Spinal cord (tissue), 10 donors: ENCODE measurements at places on chromosomes 3 and 15. TPM values are rescaled to one million over a fixed set of nuclear protein-coding genes. Genes with fewer than 3 reads are reported as not detected.

The OXTR gene
- total RNA-seq: 3.1 TPM

The PYGO1 gene
- 29.3 TPM for total RNA-seq

The TARS3 gene
- 38.7 TPM for total RNA-seq

- no peaks in the 10 kb centered on the region for H3K27me3 ChIP-seq
- H3K4me1 ChIP-seq: no peaks in the 10 kb centered on the region
- H3K4me3 ChIP-seq: no peak overlapping the region
- DNase-seq: no peak
Observed at GRCh38 chr3:152151216-152151876, 117.4 kb upstream of the MBNL1 start.

DNA sequence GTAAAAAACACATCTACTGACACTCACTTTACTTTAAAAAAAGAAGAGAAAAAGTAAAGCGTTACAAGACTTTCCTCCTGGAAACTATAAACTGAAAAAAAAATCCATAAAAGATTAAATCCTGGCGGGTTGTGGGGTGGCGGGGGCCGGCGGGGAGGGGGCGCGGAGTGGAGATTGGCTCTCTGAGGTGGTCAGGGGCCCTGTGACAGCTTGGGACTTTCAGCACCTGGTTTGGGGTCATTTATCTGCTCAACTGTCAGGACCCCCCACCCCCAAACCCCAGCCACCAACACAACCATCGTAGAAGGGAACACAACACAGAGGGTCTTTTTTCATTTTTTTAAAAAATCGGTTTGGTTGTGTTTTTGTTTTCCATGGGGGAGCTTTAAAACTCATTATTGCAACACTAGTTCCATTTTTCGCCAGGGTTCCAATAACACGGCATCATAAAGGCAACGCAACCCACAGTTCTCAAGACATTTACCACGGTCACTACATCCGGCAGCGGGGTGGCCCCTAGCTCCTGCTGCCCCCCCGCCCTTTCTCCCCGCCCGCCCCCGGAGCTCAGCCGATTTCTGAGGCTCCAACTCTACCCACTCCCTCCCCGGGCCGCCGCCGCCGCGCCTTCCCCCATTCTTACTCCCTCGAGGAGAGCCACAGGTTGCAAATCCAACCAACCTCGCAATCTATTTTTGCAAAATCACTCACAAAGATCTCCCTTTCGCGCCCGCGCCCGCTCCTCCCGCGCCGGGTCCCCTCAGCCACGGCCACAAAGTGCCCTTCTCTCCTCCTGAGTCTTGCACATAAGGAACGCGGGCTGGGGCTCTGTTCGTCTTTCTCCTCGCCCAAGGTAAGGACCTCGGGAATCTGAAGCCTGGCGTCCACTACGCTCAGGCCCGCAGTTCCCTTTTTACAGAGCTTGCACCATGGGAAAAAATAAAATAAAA, 1.8 kb downstream of the BCL6 start:
- peak overlapping the region; percentile 99 for H3K27ac ChIP-seq
- DNase-seq: no peak
- H3K36me3 ChIP-seq: no peaks in the 10 kb centered on the region
- peaks cover 4% of the 10 kb centered on the region for H3K27me3 ChIP-seq
- H3K4me1 ChIP-seq: peaks cover 40% of the 10 kb centered on the region

DNA sequence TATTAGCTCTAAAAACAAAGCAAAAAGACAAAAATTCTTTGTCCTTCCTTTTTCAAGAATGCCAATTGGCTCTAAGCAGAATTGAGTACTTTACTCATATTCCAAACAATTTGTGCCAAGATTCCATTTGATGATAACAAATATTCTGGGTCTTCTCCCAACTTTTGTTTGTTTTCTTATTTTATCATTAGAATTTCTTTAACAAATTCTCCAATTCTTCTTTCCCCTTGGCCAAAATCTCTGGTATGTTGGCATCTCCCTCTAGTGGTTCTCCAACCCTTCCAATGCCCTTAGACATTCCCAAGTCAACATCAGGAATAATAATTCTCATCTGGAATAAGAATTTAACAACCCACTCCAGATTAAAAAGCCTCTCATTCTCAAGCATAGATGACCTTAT, 5.3 kb downstream of the CPOX start:
- H3K4me1 ChIP-seq: peaks cover 3% of the 10 kb centered on the region
- no peaks in the 10 kb centered on the region for H3K27me3 ChIP-seq
- H3K4me3 ChIP-seq: no peak overlapping the region
- peaks cover 14% of the 10 kb centered on the region for H3K36me3 ChIP-seq
- DNase-seq: no peak
- no peak overlapping the region for H3K27ac ChIP-seq

DNA sequence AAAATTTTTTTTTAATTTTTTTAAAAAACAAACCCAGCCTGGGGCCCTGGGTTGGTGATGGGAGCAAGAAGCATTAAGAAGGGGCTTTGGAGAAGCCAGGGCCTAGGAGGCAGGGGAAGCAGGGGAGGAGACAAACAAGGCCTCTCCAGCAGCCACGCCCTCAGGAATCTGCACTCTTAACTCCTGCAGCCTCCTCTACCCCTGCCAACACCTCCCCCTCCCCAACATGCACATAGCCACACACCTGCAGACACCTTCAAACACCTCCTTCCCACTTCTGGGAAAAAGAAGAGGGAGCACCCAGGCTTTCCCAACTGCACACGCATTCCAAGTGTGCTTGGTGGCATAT, 2.7 kb upstream of the DCAF1 start:
- H3K36me3 ChIP-seq: no peaks in the 10 kb centered on the region
- H3K4me1 ChIP-seq: peaks cover 9% of the 10 kb centered on the region

GRCh38 chr15:67779549-67780111, 45.7 kb upstream of the SKOR1 start:
- H3K36me3 ChIP-seq: no peaks in the 10 kb centered on the region
- no peak overlapping the region for H3K4me3 ChIP-seq
- no peak overlapping the region for H3K27ac ChIP-seq
- no peak for DNase-seq
